ENCODE measurements at places on chromosomes 16 and 17.

GRCh38 chr16:4323071-4323844 lies 7.4 kb downstream of the GLIS2 start:
- no peak for DNase-seq

- no peak for DNase-seq
Measured at GRCh38 chr17:45292696-45293412, 24.0 kb downstream of the MAP3K14 start.

- DNase-seq, result peak; percentile 38
Measured at GRCh38 chr17:17484451-17484899, 7.7 kb downstream of the MED9 start.

GRCh38 chr17:7220593-7221277 lies 997 bp downstream of the ACADVL start:
- peak; percentile 62 for DNase-seq

DNA sequence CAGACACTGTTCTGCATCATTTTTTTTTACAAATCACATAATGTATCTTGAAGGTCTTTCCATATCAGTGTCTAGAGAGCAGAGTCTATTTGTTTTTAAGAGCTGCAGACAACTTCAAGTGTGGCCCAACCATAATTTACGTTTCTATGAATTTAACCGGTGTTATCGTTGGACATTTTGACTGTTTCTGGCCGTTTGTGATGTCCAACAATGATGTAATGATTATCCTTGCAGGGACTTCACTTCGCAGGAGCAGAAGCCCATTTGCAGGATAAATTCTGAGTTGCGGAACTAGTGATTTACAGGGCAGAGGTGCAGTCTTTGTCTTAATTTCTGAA lies 26.9 kb upstream of the HLF start:
- DNase-seq, result no peak
